NCI-H2107 (cell line): ENCODE measurements at places on chromosomes 11 and 22.

DNA sequence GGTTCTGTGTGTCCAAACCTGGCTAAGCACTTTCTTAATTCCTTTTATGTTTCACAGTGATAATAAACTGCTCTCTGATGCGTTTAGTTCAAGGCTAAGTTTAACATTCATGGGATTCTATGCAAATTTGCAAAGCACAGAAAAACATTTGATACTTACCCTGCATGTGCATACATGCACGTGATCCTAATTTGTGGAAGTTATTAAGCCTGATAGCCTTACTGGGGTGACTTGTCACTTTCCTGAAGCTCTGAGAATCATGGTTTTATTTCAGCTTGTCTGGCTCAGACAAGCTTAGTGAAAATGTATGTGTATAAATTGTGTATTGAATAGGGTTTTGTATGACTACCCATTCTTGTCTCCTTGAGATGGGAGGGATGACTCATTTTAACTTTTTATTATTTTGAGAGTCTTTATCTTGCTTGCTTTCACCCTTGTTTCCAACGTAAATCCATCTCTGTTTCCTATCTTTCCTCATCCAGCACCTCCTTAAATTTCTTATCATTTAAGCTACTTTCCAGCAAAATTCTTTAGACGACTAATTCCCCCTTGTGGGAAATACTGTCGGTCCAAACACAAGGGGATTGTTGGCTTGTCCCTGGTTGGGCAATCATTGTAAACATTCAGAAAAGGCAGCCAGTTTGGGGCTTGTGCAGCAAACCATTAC is 167.1 kb downstream of the C11orf91 start:
- DNase-seq: no peak

DNA sequence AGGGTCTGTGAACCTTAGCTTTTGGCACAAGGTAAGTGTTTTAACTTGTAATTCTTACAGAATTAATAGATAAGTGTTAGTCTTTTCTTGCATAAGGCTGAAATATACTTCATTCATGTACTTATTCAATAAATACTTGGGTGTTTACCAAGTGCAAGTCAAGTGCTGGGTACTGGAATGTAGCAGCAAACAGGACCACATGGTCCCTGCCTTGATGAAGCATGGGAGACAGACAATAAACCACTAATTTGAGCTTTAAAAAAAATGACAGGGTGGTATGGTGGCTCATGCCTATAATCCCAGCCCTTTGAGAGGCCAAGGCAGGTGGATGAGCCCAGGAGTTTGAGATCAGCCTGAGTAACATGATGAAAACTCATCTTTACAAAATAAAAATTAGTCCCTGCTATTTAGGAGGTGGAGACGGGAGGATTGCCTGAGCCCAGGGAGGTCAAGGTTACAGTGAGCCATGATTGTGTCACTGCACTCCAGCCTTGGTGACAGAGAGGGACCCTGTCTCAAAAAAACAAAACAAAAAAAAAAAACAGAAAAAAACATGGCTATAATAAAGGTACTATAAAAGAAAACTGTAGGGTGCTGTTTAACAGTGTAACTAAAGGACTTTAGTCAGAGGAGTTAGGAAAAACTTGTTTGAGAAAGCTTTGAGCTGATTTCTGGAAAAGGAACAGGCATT is 11.1 kb downstream of the CCDC83 start:
- no peak for DNase-seq

DNA sequence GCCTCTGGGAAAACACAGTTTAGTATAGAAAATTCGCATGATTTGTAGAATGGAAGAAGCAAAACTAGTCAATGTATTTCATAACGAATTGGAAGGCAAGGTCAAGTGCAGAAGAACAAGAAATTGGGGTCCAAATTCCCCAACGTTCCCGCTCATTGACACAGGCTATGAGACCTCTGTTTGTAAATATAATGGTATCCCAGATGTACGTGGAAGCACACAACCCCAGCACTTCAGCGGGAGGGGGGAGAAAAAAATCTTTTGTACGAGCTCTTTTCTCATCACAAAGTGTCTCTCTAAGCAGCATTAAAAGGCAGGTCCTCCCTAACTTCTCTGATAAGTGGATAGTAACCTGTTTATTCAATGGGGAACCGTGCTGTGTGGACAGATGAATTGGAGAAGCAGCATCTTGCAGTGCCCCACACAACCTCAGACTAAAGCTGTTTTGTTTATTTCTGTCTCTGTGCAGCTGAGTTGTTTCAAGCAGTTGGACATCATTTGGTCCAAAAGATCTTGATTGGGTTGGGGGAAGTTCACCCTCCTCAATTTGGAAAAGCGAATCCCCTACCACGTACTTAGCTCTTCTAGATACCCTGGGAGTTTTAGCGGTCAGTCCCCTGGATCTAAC is 1.1 kb upstream of the GAB2 start:
- DNase-seq: no peak

- no peak for DNase-seq
Measured at GRCh38 chr11:85699957-85700741, 14.2 kb upstream of the CCDC89 start.

DNA sequence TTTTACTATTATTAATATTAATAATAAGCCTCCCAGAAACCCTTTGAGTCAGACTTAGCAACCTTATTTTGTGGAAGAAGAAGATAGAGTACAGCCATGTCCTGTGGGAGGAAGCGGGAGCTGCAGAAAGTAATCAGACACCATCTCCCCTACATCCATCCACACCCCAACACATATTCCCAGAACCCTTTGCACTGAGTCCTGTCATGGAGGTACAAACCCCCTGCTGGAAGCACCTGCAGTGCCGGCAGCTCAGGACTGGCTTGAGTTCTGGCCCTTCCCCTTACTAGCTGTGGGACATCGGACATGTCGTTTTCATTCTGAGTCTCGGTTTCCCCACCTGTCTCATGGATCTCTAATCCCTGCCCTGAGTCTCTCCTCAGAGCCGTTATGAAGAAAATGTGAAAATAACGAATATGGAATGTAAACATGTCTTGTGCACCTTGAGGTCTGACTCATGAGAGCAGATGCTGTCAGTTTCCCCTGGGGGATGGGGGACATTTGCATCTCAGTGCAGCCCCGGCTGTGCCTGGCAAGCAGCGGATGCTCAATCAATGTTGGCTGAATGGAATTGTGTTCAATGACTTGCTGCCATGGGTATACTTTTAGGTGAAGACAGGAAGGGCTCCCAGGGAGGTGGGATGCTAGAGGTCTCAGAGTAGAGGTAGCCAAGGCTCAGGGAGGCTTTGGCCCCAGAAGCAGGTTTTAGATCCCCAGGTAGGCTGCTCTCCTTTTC is 45.4 kb downstream of the TP53I11 start:
- DNase-seq: no peak

- no peak for DNase-seq
Measured at GRCh38 chr22:29081517-29082236, 8.8 kb downstream of the KREMEN1 start.

DNA sequence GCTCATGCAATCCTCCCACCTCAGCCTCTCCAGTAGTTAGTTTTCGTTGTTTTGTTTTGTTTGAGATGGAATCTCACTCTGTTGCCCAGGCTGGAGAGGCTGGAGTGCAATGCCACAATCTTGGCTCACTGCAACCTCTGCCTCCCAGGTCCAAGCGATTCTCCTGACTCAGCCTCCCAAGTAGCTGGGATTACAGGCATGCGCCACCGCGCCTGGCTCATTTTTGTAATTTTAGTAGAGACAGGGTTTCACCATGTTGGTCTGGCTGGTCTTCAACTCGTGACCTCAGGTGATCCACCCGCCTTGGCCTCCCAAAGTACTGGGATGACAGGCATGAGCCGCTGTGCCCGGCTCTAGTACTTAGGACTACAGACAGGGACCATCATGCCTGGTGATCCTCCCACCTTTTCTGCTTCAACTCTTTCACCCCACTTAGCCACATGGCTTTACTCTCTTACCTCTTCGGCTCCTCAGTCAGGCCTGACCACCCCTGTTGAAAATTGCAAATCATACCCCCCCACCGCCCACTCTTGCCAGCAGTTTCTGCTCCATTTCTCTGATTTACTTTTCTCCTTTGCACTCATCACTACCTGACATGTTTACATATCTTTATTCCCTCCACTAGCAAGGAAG is 157.1 kb upstream of the GRK3 start:
- DNase-seq: no peak

DNA sequence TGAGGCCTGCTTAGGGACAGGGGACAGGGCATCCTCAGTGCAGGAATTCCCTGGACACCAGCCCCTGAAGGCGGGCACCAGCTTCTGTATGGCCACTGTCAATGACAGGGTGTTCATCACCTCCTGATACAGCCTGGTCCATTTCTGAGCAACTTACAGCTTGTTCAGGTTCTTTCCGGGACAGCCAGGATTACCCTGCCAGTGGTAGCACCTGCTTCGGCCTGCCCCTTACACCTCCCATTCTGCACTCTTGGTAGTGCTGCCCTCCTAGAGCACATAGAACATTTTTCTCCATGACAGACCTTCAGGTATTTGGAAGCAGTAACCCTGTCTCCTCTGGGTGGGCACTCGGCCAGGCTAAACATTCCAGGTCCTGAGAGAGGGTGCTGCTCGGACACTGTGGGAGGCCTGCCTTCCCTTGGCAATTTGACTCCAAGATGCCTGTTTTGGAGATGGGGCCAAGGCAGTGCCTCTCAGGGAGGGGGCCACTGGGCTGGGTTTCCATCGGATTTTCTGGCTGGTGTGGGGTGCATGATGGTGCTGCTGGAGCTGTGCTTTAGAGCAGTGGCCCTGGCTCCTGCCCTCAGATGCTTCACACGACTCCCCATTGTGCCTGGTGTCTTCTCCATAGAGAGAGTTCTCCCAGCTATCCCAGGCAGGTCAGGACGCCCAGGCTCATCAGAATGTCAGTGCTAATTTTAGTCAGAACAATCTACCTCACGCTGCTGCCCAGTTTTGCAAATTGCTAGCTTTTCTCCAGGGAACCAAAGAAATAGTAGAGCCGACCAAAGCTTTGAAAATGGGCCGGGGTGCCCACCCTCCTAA is 1.2 kb downstream of the GAL3ST3 start:
- no peak for DNase-seq

DNA sequence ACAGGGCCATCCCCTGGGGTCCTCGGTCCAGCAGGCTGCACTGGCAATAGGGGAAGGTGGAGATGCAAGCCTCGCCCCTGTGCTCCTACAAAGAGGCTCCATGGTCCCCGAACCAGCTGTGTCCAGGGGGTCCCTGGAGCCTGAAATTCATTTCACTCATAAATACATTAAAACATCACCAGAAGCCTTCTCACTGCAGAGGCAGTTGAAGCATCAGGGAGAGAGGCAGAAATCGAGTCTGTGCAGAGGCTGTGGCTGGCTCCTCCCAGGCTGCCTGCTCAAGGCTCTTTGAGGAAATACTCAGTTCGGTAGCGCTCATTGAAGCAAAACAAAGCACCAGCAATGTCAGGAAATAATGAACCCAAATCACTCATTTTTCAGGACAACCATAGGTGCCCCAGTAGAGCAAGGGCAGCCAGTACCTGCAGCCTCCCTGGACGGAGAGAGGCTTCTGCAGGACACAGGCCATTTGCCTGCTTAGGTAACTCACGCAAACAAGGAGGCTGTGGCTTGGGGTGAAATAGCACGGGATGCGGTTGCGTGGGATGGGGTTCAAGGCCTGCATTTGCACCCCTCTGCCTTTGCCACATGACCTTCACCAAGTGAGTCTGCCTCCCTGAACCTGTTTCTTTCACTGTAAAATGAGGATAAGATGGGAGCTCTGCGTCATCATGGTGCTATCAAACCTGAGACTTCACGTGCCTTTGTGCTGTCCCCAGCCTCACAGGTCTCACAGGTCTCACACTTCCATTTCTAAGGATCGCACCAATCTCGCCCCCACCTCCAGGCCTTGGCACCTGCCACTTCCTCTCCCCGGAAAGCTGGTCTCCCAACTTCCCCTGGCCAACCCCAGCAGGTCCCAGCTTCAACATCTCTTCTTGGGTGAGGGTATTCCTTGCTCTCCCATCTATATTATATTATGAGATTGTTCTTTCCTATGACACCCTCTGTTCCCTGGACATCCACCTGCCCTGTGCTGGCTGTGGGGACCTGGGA is 84.3 kb upstream of the SHISAL1 start:
- DNase-seq: no peak

DNA sequence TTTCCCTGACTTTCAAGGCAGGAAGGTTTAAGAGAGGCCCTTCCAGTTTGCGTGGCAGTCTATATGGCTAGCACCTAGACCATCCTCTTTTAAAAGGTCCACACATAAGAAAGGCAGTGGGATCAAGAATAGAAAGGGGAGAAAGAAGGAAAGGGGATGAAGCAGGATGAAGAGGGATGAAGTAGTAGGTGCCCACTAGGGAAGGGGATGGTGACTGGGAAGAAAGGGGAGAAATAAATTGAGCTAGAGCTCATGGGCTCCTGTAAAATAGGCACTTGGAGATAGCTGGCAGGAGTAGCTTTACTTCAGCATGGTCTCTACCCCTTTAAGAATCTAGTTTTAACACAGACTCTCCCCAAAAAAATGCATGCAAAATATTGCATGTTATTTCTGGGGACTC is 41.5 kb downstream of the CADM1 start:
- no peak for DNase-seq

DNA sequence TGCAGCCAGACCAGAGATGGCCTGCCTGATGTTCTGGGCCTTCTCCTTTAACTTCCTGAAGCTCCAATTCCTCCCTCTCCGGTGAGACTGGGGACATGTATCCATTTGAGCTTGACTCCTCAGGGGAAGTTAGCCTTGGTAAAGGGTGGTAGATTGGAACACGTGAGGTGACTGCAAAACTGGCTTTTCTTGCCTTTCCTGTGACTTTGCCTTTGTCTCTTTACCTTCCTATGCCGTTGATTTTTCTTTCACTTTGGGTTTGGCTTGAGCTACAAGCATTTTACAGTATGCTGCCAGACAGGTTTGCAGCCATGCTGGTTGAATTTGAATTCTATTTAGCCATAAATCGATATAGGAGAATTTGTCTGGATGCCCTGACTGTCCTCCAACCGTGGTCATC is 16.8 kb upstream of the GLYATL1 start:
- DNase-seq: no peak

DNA sequence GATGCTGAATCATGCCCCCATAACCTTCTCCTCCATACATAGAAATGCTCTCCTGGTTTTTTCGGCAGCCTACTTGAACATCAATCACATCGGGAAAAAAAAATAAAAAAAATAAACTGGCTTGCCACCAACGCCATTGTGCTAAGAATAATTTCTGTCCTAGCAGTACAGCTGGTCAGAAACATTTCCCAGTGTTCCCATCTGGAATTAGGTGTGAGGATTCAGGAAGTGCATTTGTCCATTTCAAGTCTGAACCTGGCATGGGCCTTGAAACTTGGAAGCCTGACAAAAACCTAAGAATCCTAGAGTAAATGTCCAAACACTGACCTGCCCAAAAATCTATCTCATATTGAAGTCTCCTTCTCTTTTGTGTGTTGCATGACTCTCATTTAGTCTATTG is 16.6 kb upstream of the NAV2 start:
- no peak for DNase-seq

GRCh38 chr11:942823-943222 is 17.2 kb downstream of the AP2A2 start:
- DNase-seq: no peak

DNA sequence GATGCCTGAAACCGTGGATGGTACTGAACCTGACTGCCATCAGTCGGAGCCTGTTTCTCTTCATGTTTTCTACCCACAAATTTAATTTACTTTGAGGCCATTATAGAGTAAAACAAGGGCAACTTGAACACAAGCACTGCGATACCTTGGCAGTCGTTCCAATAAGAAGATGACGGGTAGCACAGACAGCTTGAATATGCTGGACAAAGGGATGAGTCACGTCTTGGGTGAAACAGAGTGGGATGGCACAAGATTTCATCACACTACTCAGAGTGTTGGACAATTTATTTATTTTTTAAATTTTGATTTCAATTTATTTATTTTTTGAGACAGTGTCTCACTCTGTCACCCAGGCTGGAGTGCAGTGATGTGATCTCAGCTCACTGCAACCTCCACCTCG is 5.7 kb downstream of the DIXDC1 start:
- DNase-seq: no peak
